ENCODE measurements at places on chromosomes 5 and 9.

- no peak for DNase-seq
Measured at GRCh38 chr9:112720113-112720780, 2.3 kb upstream of the INIP start.

DNA sequence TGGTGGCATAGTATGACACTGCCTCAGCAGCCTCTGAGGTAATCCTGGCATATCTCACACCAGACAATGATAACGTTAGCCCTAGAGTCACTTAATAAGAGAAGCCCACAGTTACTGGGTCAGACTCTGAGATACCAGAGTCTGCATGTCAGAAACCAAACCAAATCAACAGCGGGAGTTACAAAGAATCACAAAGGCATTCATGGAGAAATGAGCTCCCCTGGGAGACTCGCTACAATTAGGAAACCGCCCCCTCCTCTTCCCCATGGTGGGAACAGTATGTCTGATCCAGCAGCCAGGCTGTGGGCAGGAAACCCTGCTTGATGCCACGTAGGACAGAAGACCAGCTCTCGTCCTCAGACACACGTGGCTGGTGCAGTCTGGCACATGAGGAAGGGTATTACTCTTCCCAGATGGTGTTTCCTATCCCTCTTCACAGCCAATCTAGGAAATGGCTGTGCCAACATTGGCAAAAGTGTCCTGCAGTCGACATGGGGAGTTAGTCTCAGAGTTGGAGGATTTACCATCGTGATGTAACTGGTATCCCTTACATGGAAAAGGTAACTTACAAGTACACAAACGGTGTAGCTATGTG is 485.4 kb downstream of the ZNF608 start:
- DNase-seq: no peak

DNA sequence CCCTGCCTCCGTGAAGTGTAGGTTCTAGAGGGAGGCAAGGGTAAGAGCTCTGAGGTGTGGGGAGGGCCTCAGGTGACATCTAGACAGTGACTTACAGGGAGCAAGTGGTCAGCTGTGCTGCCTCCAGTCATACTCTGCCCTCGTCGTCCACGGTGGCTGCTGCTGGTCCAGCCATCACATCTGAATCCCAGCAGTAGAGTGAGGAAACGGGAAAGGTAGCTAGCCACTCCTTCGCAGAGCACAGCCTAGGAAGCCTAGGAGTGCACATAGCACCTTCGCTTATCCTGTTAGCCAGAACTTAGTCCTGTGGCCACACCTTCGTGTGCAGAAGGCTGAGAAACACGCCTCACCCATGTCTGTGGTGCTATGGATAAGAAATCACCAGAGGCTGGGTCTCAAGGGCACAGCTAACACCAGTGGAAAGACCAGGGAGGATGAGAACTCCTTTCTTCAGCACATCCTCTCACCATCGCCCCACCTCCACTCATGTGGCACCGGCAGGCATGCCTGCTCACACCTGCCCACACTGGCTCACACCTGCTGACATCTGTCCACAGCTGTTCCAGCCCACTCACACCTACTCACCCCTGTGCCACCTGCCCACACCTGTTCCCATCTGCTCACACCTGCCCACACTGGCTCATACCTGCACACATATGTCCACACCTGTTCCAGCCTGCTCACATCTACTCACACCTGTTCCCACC is 44.5 kb upstream of the SLC6A19 start:
- DNase-seq: no peak

DNA sequence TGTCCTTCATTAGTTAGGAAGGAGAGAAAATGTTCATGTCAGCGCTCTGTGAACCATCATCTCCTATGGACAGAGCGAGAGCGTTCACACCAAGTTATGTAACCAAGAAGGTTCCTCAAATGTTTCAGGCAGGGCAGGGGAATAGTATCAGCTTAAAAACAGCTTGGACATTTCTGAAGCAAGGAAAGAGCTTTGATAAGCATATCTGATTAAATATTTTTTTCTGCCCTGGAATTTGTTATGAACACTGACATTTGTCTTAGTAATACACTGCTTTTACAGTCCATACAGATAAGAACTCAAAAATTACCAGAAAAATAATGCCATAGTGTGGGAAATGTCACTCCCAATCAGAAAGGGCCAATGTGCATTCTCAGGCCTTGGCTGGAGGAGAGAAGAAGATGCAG is 66.3 kb upstream of the LIFR start:
- no peak for DNase-seq

GRCh38 chr5:115806986-115807653 is 9.3 kb downstream of the CDO1 start:
- DNase-seq: no peak

GRCh38 chr5:65722575-65723403 is 784 bp downstream of the NLN start:
- DNase-seq: peak; percentile 65

- DNase-seq: no peak
Measured at GRCh38 chr9:135279834-135280393, 192.4 kb downstream of the OLFM1 start.

GRCh38 chr5:92560698-92561401 is 1020.2 kb downstream of the NR2F1-AS1 start:
- DNase-seq: peak; percentile 5

GRCh38 chr9:90070056-90070455 is 465.2 kb downstream of the GADD45G start:
- no peak for DNase-seq

DNA sequence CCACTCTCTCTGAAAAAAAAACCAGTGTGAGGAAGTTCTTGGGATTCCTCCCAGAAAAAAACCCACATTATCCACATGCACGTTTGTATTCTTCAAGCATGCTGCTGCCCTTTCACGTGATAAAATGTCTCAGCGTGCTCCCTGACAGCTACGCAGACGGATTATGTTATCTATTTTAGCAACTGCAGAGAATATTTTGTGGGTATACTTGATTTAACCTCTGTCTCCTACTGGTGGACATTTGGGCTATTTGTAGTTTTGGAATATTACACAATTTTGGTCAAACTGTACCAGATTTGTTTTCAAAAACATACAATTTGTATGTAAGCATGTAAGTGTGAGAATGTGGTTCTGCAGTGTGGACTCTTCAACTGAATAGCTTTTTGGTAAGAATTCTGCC is 10.7 kb downstream of the PRRC2B start:
- no peak for DNase-seq

DNA sequence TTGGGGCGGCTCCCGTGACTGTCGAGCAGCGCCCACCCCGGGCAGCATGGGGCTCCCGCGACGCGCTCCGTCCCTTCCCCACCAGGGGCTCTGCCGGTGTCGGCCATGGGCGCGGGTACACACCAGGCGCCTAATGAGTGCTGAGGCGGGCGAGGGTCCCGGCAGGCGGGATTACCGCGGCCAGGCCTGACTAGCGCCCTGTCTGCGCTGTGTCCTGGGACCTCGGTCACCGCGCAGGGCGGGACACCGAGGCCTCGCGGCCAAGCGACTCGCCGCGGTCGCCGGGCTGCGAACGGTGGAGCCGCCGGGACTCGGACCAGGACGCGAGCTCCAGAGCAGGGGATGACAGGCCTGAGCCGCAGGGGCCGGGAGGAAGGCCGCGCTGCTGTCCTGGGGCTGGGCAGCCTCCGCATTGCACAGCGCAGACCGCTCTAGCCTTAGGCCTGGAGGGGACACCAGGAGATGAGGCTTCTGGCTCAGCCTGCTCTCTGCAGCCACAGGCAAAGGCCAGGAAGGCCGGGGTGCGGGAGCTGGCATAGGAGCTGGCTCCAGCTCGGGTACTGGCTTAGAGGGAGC is 14.1 kb downstream of the LCN10 start:
- no peak for DNase-seq

GRCh38 chr9:111678293-111678692 is 16.9 kb downstream of the GNG10 start:
- no peak for DNase-seq

GRCh38 chr9:116979456-116979855 is 292.4 kb downstream of the TRIM32 start:
- no peak for DNase-seq

- no peak for DNase-seq
Measured at GRCh38 chr5:179599100-179599499, 24.4 kb downstream of the HNRNPH1 start.

DNA sequence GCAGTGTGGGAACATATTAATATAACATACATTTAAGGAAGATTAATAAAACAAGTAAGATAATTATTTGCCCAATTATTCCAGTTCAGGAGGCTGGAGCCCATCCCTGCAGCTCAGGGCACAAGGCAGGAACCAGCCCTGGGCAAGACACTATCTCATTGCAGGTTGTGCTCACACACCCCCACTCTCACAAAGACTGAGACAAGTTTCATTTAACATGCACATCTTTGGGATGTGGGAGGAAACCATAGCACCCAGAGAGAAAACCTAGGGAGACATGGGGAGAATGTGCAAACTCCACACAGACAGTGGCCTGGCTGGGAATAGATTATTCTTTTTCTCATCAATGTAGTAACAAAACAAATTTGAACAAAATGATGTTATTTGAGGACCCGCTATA is 279.1 kb downstream of the MCTP1 start:
- DNase-seq: no peak

GRCh38 chr5:32190095-32190494 is 16.0 kb upstream of the GOLPH3 start:
- no peak for DNase-seq

GRCh38 chr5:5919411-5919810 is 458.9 kb downstream of the MED10 start:
- no peak for DNase-seq

DNA sequence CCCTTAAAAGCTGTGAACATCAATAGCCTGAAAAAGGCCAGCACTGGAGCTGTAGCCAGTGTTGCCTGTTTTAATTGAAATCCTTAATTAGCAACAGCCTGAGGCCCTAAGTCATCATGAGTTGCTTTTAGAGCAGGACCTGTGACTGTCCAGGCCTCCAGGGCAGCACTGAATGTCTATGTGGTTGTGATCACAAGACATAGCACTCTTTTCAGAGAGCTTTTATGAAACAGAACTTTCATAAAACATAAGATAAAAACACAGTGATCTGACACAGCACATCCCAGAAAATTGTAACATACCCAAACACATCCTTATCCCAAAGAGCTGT is 85.5 kb upstream of the MYO10 start:
- DNase-seq: no peak

- DNase-seq: no peak
Measured at GRCh38 chr9:17631396-17631795, 52.5 kb downstream of the SH3GL2 start.

Measured in NCI-H2081 (cell line).